ENCODE measurements at places on chromosomes 6 and 20. TPM values are rescaled to one million over a fixed set of nuclear protein-coding genes. Genes with fewer than 3 reads are reported as not detected.

- DNase-seq: peak; percentile 48
Observed at GRCh38 chr6:31940256-31940664, 5.6 kb upstream of the CFB start.

DNA sequence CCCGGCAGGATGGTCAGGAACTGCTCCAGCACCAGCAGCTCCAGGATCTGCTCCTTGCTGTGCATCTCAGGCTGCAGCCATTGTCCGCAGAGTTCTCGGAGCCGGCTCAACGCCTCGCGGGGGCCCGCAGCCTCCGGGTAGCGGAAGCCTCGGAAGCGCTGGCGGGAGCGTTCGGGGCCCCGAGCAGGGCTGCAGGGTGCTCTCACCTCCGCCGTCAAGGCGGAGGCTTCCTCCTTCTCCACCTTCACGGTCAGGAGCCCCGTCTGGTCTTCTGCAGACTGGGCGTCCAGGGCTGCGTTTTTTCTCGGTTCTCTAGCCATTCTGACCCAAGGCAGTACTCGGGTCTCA is 434 bp downstream of the ZKSCAN4 start:
- no peak for DNase-seq

- DNase-seq: no peak
Observed at GRCh38 chr6:81878479-81878878, 126.0 kb upstream of the TENT5A start.

- no peak for DNase-seq
Observed at GRCh38 chr6:79045966-79046365, 32.1 kb downstream of the PHIP start.

GRCh38 chr6:93176070-93176469 is 243.3 kb downstream of the EPHA7 start:
- no peak for DNase-seq

GRCh38 chr6:46490425-46491200 is 636 bp downstream of the RCAN2 start:
- DNase-seq: no peak

DNA sequence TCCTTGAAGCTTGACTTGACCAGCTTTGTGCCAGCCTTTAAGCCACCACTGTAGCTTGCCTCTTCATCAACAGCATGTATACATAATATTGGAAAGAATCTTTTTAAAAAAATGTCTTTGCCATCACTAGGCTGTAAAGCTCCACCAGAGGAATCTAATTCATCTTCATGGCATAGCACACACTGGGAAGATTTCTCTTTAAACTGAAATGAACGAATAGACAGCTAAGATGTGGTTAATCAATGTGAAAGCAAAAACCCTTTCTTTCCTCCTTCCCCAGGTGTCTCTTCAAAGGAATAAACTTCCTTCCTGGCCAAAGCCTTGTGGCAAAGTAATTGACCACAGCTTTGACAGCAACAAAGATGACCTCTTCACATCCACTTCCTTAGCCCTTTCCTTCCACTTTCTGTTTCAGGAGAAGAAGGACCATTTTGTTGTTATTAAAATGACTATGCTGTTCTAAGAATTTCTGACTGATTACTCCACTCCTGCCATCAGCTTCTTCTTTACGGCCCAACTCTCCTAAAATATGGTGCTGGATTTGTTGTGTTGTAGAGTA is 428.7 kb upstream of the SOX4 start:
- DNase-seq: peak; percentile 66

GRCh38 chr20:40294175-40294574 is 394.9 kb downstream of the MAFB start:
- DNase-seq: no peak

DNA sequence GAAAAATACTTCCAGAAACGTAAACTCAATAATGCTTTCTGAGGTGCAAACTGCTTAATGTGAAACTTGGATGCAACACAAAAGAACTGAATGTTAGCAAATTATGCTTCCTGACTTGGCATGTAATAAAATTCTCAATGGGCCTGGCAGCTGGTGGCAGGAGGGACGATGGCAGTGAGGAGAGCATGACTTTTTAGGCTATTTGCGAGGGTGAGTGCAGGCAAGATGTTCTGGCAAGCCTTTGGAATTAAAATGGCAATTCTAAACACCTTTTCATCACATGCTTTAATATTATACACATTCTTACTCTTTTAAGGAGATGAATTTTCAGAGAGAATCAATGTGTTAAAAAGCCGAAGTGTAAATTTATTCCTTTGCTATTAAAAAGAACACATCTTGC is 224.8 kb upstream of the CDH4 start:
- DNase-seq: no peak

DNA sequence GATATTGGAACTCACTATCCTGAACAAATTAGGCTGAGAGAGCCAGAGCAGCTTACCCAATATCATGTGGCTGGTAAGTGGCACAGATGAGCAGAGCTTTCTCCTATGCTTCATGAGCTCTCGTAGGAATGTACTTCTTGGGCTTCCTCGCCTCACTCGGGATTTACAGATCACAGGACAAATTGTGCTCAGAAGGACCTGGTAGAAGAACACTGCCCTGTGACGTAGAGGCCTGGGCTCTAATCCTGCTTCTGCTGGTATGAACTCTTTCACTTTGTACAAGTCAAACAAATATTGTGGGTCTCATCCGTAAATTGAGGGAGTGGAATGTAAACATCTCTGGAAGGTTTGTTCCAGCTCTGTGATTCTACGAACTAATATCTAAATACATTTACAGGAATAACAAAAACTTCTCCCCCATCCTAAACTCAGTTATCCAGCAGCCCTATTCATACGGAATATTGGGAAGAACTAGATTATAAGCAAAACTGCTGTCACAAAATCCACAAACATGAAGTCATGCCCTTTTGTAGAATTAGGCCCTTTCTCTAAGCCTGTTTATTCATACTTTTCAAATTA is 187.6 kb downstream of the CLIC5 start:
- DNase-seq: peak; percentile 75

- no peak for DNase-seq
Observed at GRCh38 chr6:39696986-39697788, 28.0 kb downstream of the KIF6 start.

GRCh38 chr6:17497535-17498095 is 102.5 kb upstream of the FAM8A1 start:
- DNase-seq: no peak

- no peak for DNase-seq
Observed at GRCh38 chr6:44229376-44230033, 6.1 kb downstream of the SLC29A1 start.

DNA sequence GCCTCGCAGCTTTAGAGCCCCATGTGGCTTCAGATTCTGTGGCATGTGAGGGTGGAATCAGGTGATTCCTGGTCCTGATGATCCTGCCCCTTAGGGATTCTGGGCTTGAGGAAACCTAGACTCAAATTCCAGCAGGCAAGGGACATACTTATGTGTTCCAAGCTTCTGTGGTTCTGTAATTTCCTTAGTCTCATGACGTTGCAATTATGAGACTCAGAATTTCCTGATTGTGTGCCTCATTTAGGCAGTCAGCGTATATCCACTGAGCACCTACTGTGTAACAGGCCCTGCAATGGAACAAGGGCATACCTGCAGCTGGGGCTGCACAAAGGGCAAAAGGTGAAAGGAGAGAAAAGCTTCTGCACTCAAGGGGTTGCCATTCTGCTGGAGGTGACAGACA is 11.6 kb upstream of the BPIFB4 start:
- DNase-seq: no peak

GRCh38 chr6:158184608-158185007 is 16.5 kb downstream of the GTF2H5 start:
- no peak for DNase-seq

GRCh38 chr20:22540832-22541231 is 43.5 kb downstream of the FOXA2 start:
- DNase-seq: no peak

- DNase-seq: no peak
Observed at GRCh38 chr6:133802861-133803260, 86.1 kb upstream of the TCF21 start.

DNA sequence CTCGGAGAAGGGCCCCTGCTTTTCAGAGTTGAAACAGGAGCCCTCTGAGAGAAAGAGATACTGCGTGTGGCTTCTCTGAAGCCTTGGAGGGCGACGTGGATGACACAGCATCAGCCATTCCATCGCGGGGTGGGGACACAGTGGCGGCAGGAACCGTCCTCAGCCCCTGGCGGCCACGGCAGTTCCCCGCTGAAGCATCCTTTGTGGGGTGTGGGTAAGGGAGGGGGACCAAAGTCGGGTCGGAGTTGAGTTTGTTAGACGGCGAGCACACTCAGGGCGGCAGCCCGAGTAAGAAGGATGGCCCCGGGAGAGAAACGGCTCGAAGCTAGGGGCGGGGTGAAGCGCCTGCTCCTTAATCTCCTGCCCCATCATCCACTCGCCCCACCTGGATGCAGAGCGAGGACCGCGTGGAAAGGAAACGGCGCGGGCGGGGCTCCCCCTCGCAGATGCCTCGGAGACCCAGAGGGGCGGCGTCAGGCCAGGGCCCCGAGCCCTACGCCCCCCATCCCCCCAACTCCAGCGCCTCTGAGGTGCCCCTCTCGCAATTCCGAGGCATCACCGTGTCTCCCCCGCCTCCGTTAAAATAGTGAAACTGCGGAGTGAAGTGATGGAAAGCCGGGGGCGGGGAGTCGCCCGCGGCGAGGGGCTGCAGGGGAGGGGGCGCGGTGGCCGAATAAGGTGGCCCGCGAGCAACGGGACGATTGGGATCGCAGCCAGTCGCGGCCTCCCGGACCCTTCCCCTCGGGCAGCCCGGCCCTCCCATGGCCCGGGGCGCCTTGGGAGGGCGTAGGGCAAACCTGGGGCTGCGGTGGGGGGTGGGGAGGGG is 796 bp upstream of the RREB1 start:
- DNase-seq: no peak

DNA sequence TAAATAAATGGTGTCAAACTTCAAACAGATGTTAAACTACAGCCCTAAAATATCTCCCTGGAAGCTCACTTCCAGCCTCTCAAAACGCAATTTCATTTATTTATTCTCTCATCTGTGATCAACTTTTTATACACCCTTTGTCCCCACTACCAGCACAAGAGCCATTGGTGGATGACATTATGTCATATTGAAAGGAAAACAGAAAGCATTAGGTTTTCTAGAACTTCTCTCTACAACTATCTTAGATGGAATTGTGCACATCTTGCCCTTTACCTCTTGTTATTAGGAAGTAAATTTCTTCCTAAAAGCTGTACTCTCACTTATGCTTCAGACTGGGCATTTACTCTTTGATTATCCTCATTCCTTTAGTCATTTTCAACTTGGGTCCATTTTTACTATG is 771.2 kb upstream of the GJE1 start:
- DNase-seq: no peak

Gene KCNG1
- 11.3 TPM for total RNA-seq

Gene OR2B6
- not detected for total RNA-seq

Gene THBS2
- total RNA-seq: 0.19 TPM

Gene HRH3
- not detected for total RNA-seq

Gene HLA-DQB1
- total RNA-seq: not detected

Gene LBP
- 0.06 TPM for total RNA-seq

Gene PERP
- 47.8 TPM for total RNA-seq

Gene CST2
- not detected for total RNA-seq

Gene KPNA5
- total RNA-seq: 2.6 TPM

Gene C6orf58
- total RNA-seq: not detected

Gene UFL1
- 6.1 TPM for total RNA-seq

Gene FHL5
- not detected for total RNA-seq

Gene RPS6KA2
- total RNA-seq: 4.6 TPM

Gene CLVS2
- not detected for total RNA-seq

Measured in H4 (cell line).